Kasumi-1 (cell line): ENCODE measurements at places on chromosomes 13 and 19.

DNA sequence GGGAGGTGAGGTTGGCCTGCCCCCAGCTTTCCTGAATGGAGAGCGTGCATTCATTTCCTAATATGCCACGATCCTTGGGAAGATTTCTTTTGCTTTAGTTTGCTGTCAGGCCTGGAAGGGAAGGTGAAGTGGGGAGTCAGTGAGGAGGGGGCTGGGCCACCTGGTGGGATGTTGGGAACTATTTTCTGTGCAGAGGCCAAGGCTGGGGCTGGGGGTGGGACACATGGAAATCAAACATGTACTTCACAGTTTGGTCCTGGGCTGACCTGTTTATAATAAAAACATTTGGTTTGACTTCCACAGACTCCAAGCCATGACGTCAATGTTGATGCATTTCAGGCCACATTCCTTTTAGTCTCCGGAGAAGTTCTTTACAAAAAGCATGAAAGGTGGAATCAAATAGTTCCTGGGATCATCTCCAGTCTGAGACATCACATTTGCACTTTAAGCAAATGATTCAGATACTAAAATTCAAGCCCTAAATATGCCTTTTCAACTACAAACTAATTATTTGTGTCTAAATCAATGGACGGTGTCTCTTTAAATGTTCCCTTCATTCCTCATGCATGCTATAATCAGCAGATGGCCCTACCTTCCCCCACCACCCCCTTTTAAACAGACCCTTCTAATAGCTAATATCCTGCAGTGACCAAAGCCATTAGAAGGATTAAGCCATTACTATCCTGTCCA, 41.5 kb upstream of the MEDAG start:
- DNase-seq = no peak

DNA sequence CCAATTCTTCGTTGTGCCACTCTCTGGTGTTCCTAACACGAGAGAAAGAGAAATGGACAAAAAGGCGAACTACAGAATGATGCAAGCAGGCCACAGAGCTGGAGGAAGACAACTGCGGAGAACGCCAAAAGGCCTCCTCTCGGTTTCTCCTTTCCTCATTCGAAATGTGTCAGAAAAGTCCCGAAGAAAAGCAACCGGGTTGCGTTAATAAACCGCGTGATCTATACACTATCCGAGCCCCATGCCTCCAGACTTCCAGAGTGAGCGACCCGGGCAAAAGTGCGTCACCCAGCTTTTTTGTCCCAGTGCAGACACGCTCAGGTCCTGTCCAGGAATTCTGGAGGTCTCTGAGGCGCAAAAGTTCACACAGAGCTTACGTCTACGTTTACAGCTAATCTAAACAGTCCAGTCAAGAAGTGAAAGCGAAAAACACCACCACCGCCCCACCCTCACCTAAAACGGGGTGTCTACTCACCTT, 413 bp downstream of the N4BP2L2 start:
- peak; percentile 7 for DNase-seq

GRCh38 chr13:94140511-94140910, 339.0 kb downstream of the DCT start:
- no peak for DNase-seq

- DNase-seq = no peak
These were observed 405.8 kb downstream of the FGF9 start for GRCh38 chr13:22076658-22077057.

DNA sequence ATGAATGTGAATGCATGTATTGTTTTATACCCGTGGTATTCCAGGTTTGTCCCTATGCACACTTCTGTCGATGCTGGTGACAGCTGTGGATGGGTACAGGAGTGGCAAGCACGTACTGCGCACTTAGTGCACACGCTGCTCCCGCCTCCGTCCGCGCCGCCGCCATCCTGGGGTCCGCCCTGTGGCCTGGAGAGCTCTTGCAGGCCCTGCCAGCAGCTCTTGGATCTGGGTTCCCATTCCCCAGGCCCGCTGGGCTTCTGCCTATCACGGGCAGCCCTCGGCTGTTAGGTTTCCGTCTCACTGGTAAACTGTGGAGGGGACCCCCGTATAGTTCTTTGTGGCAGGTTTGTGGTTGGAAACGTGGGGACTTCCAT, 4.0 kb downstream of the GNA11 start:
- DNase-seq = no peak

DNA sequence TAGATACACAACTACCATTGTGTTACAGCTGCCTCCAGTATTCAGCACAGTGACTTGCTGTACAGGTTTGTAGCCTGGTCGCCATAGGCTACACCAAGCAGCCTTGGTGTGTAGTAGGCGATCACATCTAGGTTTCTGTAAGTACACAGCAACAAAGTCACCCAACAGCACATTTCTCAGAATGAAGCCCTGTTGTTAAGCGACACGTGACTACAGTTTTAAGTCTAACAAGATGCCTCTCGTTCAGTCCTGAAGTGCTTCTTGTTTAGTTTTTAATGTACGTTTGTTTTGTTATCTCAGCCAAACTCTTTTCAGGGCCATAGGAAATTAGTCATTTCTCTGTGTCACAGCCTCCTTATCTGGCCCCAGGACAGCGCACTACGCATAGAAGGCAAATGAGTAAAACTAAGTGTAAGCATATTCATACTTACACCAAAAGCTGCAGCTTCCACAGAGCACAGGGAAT, 50.0 kb upstream of the GPR183 start:
- no peak for DNase-seq

DNA sequence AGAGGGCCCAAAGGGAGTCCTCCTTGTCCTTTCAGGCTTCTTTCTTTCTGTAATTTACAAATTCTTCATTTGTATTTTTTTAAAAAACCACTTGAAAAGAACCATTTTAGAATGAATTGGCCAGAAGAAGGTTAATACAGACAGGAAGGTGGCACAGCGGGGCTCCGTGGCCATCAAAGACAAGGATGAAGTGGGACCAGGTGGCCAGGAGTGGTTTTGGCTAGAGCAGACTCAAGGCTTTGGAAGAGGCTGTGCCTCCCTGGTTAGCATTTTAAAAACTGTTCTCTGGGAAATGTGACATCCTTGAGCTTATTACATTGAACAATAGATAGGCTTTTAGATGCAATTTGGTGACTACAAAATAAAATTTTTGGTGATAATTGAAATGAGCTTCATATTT, 48.4 kb downstream of the ATP8A2 start:
- no peak for DNase-seq

GRCh38 chr13:36157480-36157879, 26.3 kb upstream of the DCLK1 start:
- no peak for DNase-seq

- DNase-seq = no peak
These were observed 10.0 kb upstream of the CPAMD8 start for GRCh38 chr19:17036640-17037039.

DNA sequence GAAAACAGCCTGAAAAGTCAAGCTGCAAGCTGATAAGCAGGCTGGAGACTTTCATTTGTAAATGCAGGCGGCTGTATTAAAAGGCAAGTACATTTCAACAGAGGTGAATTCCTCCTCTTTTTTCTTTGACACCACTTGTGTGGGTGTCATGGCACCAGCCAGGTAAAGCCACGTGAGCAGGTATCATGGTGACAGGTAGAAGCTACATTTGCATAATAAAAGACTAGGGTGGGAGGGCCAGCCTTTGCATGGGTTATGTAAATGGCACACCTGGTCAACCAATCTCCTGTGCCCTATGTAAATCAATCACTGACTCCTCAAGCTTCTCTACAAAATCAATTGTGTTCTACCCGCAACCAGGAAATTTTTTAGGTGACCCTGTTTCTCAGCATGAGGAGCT, 68.2 kb downstream of the ZNF100 start:
- no peak for DNase-seq

DNA sequence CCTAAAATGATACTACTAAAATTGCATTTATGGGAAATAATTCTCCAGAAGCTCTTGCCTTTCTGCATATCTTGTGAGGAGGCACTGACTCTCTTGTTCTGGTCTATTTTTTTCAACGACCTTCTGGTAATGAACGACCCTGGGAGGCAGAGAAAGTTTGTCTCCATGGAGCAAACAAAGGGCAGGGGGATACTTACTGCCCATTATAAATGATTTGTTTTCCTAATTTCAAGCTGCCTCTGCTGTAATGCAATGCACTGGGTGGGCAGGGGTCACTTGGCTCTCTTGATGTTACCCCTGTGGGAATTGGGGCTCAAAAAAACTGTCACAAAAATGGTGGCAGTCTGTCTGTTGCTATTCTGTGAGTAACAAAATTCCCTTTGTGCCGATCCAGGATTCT, 643.2 kb downstream of the LIG4 start:
- no peak for DNase-seq

- DNase-seq = no peak
These were observed 70.9 kb downstream of the GGACT start for GRCh38 chr13:100517728-100518127.

DNA sequence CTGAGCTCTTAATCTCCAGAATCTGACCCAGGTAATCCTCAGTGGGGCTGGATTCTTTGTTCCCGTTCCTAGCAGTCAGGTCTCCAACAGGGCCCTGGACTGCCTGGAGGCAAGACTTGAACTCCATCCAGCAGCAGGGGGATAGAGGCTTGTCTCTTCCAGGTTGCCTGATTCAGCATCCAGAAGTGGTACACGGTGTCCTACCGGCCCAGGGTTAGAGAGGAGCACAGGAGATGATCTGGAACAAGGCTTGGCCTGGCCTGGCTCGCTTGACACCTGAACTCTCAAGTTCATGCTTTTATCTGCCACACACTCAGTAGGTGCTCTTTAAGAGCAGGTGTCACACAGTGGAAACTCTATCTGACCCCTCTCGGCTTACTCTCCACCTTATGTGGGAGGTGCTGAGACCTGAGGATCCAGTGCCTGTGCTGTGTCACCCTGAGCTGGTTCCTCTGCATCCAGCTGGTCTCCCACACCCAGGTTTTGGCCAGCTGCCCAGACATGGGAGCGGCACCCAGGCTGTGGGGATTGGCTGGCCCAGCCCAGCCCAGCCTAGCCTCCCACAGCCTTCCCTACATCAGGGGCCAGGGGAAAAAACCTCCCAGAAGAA, at the start of gene CYP4F3:
TSS of gene CYP4F3 (plus strand) at position 604 of the 610 bp plus-strand sequence. CDS start 519 bp downstream, outside the sequence.
- no peak for DNase-seq

GRCh38 chr19:11887611-11888531, at the start of gene ZNF69:
Gene ZNF69, plus strand, starts transcription at chr19:11887782. Its CDS starts 142 bp downstream, at chr19:11887924.
- DNase-seq = peak; percentile 88

DNA sequence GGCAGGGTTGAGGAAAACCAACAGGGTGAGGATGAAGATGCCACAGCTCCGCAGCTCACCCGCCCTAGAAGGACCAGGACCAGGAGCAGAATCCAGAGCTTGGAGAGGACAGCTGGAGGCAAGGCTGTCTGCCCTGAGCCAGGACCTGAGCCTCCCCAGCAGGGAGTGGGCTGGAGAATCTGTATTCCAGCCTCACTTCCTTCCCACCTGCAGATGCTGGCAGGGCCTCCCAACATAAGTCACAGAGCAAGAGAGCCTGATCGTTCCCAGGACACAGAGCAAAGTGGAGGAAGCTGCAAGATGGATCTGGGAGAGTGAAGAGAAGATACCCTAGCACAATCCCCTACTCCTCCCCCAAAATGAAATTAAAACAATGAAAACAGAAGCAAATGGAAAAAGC, 61.7 kb upstream of the WASF3 start:
- DNase-seq = no peak

- no peak for DNase-seq
These were observed 8.6 kb downstream of the FGF22 start for GRCh38 chr19:648305-648704.

DNA sequence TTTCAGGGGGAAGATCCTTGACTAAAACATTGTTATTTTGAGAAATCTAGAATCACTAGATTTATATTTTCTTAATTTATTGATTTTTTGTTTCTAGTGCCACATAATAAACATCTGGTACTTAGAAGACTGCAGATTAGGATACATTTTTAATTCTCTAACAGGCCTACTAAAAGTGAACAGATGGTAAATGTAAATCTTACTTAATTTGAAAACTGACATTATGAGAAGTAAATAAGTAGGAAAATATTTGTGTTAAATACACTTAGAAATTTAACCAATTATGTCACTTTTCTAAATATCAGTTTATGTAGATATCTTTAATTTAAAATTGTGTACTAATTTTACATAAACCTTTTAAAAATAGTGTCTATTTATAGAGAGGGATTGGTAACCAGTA, 2255.6 kb upstream of the PCDH20 start:
- DNase-seq = no peak

- DNase-seq = no peak
These were observed 480.5 kb upstream of the SPRY2 start for GRCh38 chr13:80821466-80821865.

- DNase-seq = no peak
These were observed 22.0 kb downstream of the ITGBL1 start for GRCh38 chr13:101474419-101474957.

DNA sequence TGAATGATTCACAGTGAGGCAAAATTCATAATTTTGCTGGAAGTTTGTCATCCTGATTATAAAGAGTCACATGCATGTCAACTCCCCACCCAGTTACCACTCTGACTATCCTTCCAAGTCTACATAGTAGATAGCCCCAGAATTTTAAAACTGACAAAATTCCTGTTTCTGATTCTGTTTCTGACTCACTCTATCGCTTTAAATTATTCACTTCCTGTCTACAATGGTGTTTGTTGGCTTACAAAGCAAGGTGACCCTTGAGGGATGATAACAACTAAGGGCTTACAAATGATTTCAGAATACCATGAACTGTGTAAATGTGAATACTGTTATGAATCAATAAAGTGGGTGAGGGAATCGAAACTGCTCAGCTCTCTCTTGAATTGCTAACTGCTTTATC, 98.7 kb upstream of the KL start:
- DNase-seq = no peak

- DNase-seq = peak; percentile 82
These were observed 202.3 kb upstream of the KLHL1 start for GRCh38 chr13:70310396-70311119.

GRCh38 chr13:42048342-42048683, at the start of gene DGKH:
Gene DGKH, plus strand, starts transcription at chr13:42048648. Its CDS starts 126 bp downstream, at chr13:42048774.
- no peak for DNase-seq

- no peak for DNase-seq
These were observed 11.2 kb upstream of the CEACAM21 start for GRCh38 chr19:41564515-41565378.

DNA sequence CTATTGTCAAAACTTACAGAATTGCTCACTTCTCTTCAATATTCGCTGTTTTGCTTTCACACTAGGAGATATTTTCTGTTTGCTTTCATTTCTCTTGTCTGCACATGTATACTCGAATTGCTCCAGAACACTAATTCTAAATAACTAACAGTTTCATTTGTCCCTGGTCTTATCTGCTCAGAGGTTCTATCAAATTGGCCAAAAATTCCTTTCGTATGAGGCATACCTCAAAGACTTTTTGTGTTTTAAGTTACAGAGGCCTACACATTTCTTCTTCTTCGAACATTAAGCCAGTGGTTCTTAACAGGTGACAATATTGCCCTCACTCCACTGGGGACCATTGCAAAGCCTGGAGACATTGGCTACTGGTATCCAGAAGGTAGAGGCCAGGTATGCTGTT, 1314.6 kb downstream of the EFNB2 start:
- DNase-seq = no peak

GRCh38 chr13:24613128-24613527, 67.1 kb upstream of the ATP12A start:
- no peak for DNase-seq

DNA sequence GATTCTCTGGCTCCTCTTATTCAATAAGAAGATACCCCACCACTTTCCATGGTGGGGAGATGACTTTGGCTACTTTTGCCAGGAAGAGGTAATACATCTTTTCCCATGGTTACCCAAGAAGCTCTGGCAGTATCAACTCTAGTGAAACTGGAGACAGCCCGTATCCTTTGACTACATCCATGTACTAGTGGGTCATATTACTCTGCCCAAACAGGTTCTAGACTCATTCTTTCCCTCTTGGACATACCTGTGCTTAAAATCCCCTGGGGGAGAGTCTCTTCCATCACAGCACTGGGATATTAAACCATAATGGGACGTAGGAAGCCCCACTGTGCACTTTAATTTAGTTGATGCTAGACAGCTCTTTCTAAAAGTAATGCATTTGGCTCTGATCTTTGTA, 144.7 kb upstream of the KLF12 start:
- no peak for DNase-seq
